ENCODE measurements at places on chromosomes 1 and 21.

- no peak for DNase-seq
These were observed 218.0 kb downstream of the ZP4 start for GRCh38 chr1:237672748-237673147.

DNA sequence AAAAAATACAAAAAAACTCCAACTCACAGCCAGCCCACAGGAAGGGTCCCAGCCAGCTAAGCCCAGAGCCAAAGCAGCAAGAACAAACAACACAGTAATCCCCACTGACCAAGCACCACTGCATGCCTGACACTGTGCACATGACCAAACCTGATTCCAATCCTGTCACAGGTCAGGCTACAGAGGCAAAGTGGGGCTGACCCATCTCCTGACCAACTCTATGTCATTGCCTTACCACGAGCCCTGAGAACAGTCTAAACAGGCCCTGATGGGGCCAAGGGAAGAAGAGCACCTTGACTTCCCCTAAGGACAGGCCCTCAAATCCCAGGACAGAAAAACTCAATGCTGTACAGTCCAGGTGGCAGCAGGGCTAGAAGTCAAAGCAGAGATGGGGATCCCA is 2.4 kb downstream of the LSS start:
- DNase-seq: no peak

DNA sequence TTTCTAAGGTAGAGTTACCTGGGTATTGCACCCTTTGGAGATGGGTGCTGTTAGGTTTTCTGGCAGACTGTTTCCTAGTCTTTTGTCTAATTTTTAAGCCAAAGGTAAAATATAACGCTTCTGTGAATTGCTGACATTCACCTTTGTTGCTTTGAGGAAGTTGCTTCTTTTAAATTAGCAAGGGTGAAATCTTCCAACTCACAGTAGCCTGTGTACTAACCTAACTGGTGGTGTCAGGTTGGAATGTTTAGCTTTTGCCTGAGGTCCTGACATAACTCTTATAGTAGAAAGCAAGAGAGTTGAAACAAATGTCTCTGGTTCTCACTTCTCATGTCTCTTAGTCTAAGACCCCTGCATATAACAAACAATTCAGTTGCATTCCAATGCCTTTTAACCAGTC is 61.1 kb upstream of the LPGAT1 start:
- DNase-seq: no peak

DNA sequence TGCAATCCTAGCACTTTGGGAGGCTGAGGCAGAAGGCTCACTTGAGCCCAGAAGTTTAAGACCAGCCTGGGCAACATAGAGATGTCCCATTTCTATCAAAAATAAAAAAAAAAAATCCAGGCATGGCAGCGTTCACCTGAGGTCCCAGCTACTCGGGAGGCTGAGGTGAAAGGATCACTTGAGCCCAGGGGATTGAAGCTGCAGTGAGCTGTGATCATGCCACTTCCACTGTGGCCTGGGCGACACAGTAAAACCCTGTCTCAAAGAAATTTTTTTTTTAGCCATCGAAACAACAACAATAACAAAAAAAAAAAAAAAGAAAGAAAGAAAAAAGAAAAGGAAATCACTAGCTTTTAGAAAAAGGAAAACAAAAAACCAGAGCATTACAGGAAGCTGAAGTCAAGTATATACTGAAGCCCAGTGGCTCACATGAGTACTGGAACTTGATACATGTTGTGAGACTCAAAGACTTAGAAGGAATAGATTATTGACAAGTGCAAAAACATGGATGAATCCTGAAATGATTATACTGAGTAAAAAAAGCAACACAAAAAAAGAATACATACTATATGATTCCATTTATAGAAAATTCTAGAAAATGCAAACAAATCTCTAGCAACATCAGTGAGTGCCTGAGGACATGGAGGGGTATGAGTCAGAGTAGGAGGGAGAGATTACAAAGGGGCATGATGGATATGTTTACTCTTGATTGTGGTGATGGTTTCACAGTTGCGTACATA is 6.1 kb upstream of the RABGAP1L start:
- no peak for DNase-seq

DNA sequence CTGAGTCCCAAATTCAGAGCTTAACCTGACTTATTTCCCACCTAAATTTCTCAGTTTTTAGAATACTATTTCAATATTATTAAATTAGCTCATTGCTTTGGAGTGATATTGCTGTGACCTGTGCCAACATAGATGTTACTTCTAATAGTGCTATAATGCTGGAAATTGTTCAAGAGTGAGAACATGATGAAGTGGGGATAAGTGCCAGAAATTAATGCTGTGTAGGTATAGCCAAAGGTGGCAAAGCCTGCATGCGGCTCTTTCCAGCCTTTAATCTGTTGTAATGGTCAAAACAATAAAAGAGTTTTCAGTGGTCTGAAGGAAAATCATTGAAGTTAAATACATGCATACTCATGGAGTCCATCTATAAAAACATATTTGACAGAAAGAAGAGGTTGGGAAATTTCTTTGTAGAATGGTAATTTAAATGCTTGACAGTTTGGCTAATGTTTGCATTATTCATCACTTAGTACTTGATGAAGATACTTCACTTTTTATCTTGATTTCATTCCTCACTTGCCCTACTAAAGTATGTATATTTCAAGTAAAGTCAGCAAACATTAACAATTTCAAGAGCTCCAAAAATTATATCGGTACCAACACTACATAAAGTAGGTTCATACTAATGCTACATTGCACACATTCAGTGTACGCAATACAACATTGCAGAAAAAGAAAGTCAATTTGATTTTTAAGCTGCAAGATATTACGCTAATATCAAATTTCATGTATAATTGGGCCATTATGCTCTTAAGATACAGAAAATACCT is 82.1 kb downstream of the OLFM3 start:
- DNase-seq: no peak
